ENCODE measurements at places on chromosomes 2 and 18. TPM values are rescaled to one million over a fixed set of nuclear protein-coding genes. Genes with fewer than 3 reads are reported as not detected.
A peak's percentile ranks its signal among the peaks of the same experiment; 100 is the strongest.

DNA sequence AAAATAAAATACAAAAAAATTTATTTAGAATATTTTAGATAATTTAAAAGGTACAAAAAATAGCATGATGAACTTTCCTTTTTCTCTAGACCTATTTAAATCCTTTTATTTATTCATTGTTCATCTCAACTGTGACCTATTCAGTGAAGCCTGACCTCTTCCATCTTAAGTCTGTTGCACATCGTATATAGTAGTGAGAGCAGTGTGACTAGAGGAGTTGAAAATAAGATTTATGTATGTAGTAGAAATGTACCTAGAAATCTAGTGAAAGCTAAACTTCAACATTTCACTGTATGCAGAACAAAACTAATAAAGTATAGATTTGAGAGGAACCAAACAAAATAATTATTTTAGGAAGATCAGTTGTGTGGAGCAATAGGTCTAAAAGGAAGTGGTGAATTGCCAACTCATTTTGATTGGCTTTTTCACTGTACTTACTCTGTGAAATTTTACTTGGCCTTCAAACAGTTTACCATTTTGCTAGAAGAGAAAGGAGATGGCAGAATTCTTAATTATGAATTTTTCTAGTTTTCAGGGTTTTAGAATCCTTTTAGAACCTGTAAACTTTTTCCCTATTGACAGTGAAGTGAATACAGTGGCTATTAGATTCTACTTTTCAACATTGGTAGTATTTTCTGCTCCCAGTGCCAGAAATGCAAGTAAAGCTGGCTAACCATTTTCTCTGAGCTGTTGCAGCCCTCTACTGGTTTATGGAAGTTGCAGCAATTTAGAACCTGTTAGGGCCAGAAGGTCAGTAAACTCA is 11.0 kb downstream of the ANKRD12 start:
- no peak for DNase-seq
- H3K4me3 ChIP-seq, result no peak overlapping the region
- H3K27ac ChIP-seq, result peak overlapping the region; percentile 44
- H3K4me1 ChIP-seq, result no peaks in the 10 kb centered on the region
- H3K27me3 ChIP-seq, result no peaks in the 10 kb centered on the region

HK2 gene
- 57.3 TPM for polyA plus RNA-seq

DNA sequence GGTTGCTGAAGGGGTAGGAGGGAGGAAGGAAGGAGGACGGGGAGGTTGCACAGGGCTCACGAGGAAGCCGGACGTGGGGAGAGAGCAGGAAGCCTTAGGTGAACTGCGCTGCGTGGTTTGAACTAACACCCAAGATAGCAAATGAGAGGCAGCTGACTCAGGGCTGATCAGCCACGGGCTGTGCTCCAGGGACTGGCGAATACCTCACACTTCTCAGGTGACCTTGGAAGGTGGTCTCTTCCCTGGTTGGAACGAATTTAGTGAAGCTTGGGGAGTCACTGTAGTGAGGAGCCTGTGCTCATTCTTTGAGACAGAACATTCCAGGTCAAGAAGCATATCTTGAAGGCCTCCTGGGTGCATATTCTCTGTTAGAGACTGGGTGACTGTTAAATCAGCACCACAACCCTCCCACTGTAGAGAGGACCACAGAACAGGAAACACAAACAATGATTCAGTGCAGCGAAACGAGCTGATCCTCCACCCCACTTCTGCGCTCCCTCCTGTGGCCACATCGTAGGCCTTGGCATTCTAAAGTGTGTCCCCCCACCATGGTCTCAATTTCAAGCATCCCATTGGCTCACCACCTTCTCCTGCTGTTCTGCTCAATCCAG is 33.8 kb downstream of the TOGARAM2 start:
- no peaks in the 10 kb centered on the region for H3K36me3 ChIP-seq
- peaks cover 19% of the 10 kb centered on the region for H3K4me1 ChIP-seq
- no peak overlapping the region for H3K4me3 ChIP-seq
- H3K27ac ChIP-seq, result no peak overlapping the region
- no peaks in the 10 kb centered on the region for H3K27me3 ChIP-seq

DNA sequence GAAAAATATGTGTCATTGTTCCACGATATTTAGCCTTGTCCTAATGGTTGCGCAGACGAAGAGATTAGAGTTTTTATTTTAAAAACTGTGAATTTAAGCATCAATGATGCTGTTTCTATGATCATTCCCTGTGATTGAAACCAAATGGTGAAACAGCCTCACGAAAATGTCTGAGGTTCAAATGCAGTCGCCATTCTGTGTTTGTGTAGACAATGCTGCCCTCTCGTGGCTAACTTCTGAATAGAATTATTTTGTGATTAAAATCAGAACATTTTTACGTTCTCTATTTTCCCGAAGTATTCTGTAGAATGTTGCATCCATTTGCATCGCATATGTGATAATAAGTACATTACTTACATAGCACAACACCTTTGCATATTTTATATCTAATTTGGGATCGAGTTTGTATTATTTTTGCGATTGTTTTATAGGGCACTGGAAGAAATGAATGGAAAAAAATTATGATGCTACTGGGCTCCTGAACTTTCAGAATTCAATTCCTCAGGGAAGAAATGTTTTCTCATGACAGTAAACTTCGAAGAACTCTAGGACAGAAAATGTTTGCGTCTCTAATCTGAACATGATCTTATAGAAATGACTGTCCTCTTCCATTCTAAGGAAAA is 54.8 kb upstream of the CREB1 start:
- no peaks in the 10 kb centered on the region for H3K4me1 ChIP-seq
- no peaks in the 10 kb centered on the region for H3K36me3 ChIP-seq
- H3K27ac ChIP-seq, result no peak overlapping the region
- no peaks in the 10 kb centered on the region for H3K27me3 ChIP-seq
- no peak for DNase-seq

DNA sequence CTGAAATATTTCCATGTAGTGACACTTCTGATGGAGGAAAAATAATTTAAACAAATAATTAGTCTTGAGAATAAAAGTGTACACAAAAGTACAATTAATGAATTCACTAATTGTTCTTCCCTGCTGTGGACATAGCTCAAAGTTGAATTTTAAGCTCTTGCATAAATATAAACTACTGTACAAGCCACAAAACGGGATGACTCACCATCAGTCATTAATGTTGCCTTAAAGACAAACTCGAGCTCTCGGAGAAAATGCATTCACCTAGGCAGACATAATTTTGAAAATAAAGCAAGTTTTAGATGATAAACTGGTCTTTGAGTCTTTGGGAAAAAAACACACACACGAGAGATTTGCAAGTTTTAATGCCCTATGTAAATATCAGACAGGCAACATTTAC is 436.4 kb downstream of the ZNF521 start:
- H3K27ac ChIP-seq, result no peak overlapping the region
- no peaks in the 10 kb centered on the region for H3K27me3 ChIP-seq
- no peaks in the 10 kb centered on the region for H3K36me3 ChIP-seq
- no peak overlapping the region for H3K4me3 ChIP-seq
- no peak for DNase-seq

DNA sequence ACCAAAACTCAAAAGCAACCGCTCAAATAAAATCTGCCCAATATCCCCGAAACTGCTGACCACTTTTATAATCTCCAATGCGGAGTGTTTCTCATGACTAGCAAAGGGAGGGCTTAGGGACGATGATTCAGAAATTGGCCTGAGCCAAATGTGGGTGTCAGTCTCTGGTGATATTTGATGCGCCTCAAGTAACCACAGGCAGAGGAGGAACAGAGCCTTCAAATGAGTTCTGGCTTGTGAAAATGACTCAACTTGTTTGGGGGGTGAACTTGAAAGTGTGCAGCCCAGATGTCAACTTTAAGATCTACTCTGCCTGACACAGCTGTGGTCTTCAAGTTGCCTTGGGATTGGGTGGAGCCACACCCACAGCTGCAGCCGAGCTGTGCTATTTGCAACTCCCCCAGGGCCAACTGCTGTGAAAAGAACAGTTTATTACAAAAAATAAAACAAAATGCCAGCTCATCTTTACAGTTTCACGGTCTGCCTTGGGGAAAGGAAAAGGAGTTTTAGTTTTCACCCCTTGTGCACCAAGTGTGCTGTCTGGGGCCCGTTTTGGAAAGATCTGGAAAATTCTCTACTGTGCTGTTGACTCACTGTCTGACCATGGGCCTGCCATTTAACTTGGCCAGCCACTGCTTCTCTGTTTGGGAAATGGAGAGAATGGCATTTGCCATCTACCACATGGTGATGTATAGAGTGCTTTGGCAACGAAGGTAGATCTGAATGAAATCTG is 222.1 kb downstream of the MTX2 start:
- H3K36me3 ChIP-seq, result no peaks in the 10 kb centered on the region
- H3K4me1 ChIP-seq, result peaks cover 6% of the 10 kb centered on the region
- H3K27ac ChIP-seq, result peak overlapping the region; percentile 67

SLC38A11 gene
- polyA plus RNA-seq, result 0.46 TPM

GRCh38 chr2:47520302-47520630 is 117.3 kb downstream of the MSH2 start:
- no peak for DNase-seq
- no peak overlapping the region for H3K27ac ChIP-seq
- no peaks in the 10 kb centered on the region for H3K27me3 ChIP-seq
- peaks cover 15% of the 10 kb centered on the region for H3K4me1 ChIP-seq
- H3K4me3 ChIP-seq, result no peak overlapping the region

- no peak for DNase-seq
- no peak overlapping the region for H3K4me3 ChIP-seq
- H3K36me3 ChIP-seq, result no peaks in the 10 kb centered on the region
- H3K27ac ChIP-seq, result no peak overlapping the region
- H3K4me1 ChIP-seq, result no peaks in the 10 kb centered on the region
These were observed 49.2 kb downstream of the ICA1L start for GRCh38 chr2:202822411-202822810.

DNA sequence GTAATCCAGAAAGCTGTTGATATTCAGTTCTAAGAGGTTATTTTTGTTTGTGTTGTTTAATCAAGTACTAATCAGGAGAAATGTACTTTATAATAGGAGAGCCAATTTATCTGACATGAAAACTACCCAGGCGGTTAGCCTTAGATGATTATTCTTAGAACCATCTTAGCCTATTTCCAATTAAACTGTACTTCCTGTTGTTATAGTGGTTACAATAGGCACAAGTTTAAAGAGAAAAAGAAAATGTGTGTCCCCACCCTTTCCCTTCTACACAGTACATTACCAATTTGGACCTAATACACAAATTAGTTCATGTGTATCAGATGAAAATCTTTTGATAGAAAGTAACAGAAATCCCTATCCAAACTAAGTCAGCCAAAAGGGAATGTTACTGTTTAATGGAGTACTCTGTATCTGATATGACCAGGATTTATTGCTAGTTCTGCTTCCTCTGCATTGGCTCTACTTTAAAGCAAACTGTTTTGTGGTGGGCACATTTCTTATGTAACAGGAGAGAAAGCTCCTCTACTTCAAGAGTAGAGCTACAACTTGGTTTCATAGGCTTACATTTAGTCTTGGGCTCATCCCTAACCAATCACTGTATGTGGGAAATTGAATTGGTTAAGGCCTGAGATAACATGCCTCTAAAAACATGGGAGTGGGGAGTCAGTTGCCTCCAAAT is 217.9 kb downstream of the UBE2E3 start:
- no peak overlapping the region for H3K27ac ChIP-seq
- no peak for DNase-seq
- no peaks in the 10 kb centered on the region for H3K36me3 ChIP-seq
- no peaks in the 10 kb centered on the region for H3K4me1 ChIP-seq
- H3K27me3 ChIP-seq, result no peaks in the 10 kb centered on the region

DNA sequence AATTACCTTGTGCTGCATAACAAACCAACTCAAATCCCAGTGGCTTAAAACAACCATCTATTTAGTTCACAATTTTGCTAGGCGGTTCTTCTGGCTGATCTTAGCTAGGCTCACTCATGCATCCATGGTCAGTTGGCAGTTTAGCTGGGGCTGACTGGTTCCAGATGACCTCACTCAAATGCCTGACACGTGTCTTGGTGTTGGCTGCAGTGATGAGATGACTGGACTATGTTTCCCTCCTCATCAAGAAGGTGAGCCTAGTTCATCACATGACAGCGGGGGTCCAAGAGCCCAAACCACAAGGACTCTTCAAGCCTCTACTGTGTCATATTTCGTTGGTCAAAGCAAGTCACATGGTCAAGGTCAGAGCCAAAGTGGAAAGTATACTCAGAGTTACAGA is 42.7 kb upstream of the ACTR3 start:
- H3K27ac ChIP-seq, result no peak overlapping the region
- H3K36me3 ChIP-seq, result no peaks in the 10 kb centered on the region
- no peaks in the 10 kb centered on the region for H3K4me1 ChIP-seq
- DNase-seq, result no peak
- no peak overlapping the region for H3K4me3 ChIP-seq

DNA sequence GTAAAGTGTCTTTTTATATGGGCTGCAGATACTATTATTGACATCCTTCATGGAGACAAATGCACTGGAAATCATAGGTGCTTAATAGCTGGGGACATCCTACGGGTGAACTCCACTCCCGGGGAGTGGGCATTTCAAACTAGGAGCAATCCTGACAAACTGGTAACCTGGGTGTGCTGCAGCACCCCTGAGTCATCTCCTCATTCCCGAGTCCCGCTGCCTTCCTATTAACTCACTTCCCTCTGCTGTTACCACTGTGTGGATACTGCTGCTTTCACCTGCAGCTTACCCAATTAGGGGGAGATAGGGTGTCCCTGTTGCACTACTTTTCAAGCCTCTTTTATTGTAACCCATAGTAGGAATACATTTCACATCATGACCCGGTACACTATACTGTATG is 134.2 kb downstream of the RAPGEF4 start:
- no peak overlapping the region for H3K4me3 ChIP-seq
- H3K4me1 ChIP-seq, result no peaks in the 10 kb centered on the region
- no peak overlapping the region for H3K27ac ChIP-seq
- no peaks in the 10 kb centered on the region for H3K27me3 ChIP-seq
- H3K36me3 ChIP-seq, result no peaks in the 10 kb centered on the region

All from sigmoid colon (tissue), 7 donors.